Fibroblast of lung (primary cell): ENCODE measurements at places on chromosomes 2 and 18. TPM values are rescaled to one million over a fixed set of nuclear protein-coding genes. Genes with fewer than 3 reads are reported as not detected.
A peak's percentile ranks its signal among the peaks of the same experiment; 100 is the strongest.

- DNase-seq = peak; percentile 84
Observed at GRCh38 chr18:12744103-12744502, 41.3 kb downstream of the PSMG2 start.

- no peak for DNase-seq
Observed at GRCh38 chr2:203722411-203722810, 16.0 kb downstream of the CD28 start.

DNA sequence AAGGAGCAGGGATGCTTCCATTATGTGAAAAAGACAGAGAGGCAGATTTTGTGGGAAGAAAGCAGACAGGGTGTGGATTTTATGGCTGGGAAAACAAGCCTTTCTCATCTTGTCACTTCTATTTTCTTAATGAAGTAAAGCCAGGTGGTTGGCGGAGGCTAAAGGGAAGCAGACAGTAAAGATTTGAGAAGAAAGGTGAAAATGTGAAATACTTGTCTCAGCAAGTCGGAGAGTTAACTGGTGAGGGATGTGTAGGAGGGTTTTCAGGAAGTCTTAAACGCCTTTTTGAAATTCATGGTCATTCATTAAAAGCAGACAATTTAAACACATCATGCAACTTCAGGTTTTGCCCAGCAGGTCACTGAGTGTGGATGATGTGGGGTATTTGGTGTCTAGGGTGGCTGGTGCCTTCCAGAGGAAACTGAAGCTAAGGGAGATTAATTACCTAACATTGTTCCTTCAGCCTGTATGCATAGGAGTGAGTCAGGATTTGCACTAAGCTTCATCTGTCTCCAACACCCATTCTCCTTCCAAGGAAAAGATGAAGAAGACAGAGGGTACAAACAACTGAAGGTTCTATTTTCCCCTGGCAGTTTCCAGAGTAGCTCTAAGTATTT, 20.7 kb downstream of the SLC14A2 start:
- peak; percentile 30 for DNase-seq

DNA sequence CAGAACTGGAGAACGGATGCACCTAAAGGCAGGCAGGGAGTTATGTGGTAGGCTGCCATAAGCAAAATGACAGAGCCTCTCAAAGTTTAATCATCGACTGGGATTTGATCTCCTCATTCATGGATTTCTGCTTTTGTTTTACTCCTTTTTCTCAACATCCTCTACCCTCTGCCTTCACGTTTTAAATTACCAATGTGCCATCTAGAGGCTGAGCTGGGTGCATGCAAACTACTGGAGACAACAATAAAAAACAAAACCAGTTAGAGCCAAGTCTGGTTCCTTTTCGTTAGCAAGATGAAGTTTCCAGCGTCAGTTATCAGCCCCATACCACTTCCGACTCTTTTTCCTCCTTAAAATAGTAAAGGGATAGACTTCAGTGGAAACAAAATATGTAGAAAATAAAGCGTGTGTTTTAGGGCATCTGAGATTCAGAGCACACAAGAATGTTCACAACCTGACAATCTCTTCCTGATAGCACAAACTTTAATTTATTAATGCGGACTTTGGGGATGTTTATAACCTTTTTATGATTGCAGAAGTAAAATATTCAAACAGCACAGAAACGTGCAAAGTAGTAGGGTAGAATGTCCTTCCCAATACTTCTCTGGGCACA, 117.0 kb downstream of the LAMA1 start:
- no peak for DNase-seq

DNA sequence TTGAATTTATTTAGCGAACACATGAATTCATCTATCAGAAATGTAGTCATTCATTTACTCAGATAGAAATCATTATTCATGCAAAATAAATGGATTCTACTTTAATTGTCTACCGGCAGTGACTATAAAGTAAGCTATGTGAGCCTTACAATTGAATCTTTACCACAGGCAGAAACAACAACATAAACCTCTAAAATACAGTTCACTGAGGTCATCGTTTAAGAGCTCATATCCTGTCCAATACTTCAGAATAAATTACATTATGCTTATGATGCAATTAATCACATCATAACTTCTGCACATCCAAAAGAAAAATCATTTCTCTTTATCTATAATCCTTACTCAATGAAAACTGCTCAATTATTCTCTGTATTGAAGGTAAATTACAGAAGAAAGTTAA, 244.7 kb downstream of the HNMT start:
- no peak for DNase-seq

DNA sequence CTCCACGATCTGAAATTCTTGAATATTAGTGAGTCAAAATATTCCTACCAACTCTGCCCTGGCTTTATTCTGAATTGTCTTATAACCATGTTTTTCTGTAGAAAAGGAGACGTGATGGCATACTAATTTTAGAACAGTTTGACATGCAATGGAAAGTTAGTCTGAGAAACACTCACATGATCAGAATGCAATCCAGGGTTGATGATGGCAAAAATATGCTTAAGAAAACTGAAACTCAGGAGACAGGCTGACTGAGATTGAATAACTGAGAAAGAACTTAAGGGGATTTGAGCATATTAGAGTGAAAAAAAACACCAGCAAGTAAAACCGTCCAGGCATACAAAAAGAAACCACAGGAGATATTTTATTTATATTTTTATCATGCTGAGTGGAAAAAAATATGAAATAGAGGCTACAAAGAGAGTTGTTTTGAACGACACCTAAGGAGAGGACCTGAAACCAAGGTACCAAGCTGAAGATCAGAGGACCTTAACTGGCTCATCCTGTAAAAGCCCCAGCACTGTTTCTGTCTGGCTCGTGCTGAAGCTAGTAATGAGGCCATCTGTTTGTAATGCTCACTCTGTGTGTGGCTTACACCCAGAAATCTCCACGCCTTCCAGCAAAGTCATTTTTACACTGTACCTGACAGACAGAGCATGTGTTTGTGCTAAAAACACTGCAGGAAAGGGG, 437.2 kb upstream of the PKDCC start:
- peak; percentile 64 for DNase-seq

- no peak for DNase-seq
Observed at GRCh38 chr2:9754532-9754887, 88.8 kb upstream of the TAF1B start.

OR6B2 gene
- total RNA-seq = not detected in 2 replicates

OTOF gene
- total RNA-seq = not detected in 2 replicates
